Glomerular endothelial cell (primary cell): ENCODE measurements at places on chromosomes 2 and 18. TPM values are rescaled to one million over a fixed set of nuclear protein-coding genes. Genes with fewer than 3 reads are reported as not detected.

DNA sequence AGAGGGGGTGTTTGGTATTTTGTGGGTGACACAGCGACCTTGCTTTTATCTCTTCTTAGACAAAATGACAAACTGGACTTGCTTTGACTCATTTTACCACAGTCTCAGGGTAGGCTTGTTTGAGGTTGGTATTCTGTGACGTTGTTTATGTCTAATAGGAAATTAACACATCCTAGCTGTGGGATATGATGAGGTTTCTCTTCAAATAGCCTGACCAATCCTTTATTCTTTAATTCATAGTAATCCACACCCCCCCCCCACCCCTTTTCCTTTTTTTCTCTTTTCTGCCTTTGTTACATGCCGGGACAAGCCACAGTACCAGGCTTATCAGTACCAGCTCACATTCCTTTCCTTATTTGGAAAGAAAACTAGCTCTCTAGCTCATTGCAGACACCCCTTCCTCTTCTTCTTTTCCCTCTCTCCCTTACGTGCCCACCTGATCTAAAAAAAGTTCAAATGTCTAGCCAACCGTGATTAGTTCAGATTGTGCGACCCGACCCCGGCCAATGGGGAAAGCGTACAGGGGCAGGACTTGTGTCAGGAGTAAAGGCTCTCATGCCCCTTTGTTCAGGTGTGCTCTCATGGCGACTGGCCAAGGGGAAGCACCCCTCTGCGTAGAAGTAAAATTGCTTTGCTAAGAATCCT, 52.2 kb upstream of the PTPRM start:
- no peak for DNase-seq

DNA sequence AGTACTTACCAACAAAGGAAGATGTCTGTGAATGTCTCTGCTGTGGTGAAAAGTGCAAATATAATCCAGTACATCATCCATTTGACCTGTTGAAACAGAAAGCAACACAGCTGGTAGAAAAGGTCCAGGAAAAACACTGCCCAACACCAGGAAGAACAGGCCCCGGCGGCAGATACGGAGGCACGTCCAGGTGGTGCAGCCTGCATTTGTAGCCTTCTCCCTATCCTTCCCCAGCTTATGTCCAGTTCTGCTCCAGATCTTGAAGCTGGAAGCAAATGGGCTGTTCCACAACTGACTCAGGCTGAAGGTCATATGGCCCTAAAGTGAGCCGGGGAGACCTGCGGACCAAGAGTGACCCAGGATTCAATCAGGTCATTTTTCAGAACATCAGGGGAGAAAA, 64.7 kb downstream of the MRPL35 start:
- no peak for DNase-seq

DNA sequence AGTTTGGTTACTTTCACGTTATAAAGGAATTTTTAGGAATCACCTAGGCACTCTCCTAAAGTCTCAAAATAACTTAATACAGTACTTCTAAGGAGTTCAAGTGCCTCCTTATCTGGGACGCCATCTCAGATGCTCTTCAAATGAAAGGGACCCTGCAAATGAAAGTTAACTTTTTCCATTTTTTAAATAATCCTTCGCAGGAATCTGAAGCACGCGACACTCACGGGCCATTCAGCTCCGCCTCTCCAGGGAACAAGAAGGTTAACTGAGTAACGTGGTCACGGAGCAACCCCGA, 537 bp upstream of the ZC3H15 start:
- DNase-seq = peak; percentile 63

- DNase-seq = no peak
Measured at GRCh38 chr18:78976765-78977636, 2.6 kb upstream of the SALL3 start.

DNA sequence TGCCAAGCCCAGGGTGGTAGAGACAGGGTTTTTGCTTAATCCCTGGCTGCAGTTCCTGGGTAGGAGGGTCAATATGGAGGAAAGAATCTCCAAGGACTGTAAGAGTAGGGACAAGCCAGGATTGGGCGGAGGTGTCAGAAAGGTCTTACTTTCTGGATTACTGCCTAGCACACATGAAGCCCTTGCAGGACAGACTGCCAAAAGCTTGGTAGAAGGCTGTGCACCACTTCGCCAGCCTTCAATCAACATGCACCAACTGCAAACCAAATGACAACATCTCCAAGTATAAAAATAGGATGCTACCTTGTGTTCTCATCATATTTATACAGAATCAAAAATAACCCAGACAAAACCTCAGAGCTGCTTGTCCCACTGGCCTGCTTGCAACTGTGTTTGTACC, 3.7 kb downstream of the ZNF142 start:
- DNase-seq = no peak

DNA sequence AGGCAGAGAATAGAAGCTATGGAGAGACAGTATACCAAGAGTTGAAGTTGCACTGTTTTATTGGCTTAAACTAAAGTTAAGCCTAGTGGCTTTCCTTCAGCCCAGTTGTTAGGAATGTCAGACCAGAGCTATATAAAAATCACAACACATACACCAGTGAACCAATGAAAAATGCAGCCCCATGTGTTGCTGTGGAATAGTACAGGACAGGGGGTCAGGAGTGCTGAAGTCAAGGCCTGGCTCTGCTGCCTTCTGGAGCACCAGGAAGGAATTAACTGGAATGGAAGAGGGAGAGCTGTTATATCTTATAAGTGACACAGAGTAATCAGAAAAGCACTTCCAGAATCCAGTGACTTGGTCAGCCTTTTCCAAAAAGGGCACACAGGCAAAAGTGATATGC, 58.9 kb downstream of the OSR1 start:
- no peak for DNase-seq

- no peak for DNase-seq
Measured at GRCh38 chr2:35023545-35023944, 1332.0 kb upstream of the CRIM1 start.

- DNase-seq = no peak
Measured at GRCh38 chr2:219912491-219912921, 285.1 kb downstream of the SLC4A3 start.

DNA sequence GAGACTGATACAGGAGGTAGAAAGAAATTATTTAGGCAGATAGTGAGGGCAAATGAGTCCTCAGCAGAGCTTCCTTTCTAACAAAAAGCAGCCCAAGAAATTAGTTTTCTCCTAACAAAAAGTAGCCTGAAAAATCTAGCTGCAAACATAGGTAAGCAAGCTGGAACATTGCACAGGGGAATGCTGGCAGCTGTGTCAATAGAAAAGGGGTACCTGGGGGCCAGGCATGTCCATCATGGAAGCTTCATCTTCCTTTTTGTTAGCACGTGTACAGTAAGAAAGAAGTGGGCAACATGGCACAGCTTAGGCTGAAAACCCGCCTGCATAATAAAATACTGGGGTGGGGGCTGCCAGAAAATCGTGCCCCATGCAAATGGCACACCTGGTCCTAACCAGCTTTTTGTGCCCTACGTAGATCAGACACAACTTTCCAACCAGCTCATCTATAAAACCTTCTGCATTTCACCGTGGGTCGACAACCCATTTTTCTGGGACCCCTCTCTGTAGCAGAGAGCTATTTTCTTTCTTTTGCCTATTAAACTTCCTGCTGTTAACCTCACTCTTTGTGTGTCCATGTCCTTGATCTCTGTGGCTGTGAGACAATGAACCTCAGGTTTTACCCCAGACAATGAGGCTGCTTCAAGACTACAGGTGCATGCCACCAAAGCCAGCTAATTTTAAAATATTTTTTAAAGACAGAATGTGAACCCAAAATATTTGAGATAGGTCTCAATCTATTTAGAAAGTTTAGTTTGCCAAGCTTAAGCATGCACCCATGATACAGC, 6.6 kb upstream of the MTHFD2 start:
- no peak for DNase-seq

- DNase-seq = no peak
Measured at GRCh38 chr2:88307817-88308216, 137.7 kb downstream of the THNSL2 start.

DNA sequence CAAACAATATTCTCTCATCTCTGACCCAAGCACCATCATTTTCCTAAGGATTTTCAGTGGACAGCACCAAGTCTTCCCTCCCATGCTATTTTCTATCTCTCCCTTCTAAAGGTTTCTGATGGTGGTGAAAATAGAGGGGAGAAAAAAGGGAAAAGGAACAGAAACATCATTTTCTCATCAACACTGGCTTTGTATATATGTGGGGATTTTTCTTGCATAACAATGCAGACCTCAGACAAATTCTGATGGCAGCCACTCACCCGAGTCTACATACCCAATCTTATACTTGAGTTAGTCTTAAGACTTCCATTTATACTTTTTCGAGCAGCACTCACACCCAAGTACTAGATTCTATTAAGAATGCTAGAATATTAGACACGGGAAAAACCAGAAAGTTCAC, 95.8 kb downstream of the TMEM163 start:
- DNase-seq = no peak

DNA sequence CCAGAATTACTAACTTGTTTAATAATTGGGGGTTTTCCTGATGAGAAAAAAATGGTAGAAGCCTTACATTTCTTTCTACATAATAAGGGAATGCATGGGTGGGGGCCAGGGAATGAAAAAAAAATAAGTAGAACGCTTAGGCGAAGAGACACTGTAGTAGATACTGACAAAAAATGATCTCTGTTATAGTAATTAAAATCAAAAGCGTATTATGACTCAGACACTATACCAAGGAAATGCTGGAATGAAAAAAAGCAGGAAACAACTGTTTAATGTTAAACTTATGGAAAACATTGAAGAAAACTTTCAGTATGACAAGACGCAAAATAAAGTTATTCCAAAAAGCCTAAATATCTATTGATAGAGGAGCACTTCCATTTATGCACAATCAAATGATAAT, 42.9 kb downstream of the PRPF40A start:
- no peak for DNase-seq

DNA sequence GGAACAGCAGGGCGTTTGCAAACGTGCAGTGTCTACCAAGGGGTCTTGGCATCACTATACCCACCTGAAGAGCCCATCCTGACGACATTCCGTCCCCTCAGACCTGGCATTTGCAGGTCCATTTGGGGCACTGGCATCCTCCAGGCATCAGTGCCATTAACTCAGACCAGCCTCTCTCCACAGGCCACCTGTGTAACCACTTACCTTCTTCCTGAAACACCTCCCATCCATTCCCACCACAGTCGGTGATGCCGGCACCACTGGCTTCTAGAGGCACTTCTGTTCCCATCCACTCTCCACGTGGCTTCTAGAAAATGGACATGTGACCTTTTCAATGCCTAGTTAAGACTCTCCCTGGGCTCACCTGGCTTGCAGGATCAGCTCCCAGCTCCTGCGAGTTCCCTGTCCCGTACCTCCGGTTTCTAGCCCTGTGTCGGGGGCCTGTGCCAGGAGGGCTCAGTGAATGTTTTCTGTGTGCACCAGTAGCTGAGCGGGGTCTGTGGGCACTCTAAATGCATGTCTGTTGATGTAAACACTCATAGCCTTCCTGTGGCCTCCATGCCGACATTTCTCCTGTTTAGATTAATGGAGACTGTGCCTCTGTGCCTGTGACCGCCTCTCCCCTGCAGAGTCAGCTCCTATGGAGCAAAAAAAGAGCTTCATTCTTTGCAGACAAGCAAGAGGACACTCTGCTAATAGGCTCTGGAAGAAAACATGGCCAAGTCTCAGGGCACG, 458.0 kb upstream of the HS6ST1 start:
- no peak for DNase-seq

GRCh38 chr18:63306249-63306648, 13.3 kb downstream of the BCL2 start:
- no peak for DNase-seq

DNA sequence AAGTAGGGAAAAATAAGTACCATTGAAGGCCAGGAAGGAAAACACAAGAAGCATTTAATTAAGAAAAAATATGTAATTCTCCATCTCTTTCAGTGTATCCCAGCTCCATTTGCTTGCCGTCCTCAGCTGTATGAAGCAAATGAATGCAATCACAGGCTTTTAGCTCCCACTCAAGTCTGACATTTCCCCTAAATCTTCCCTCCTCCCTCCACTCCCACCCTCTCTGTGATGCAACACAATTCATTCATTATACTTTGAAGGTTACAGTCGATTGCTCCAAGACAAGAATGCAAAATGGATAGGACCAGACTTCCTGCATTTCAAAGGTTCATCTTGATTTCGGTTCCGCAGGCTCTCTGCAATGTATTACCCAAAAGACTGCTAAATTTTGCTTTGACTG, 172.7 kb upstream of the SERPINE2 start:
- DNase-seq = no peak

DNA sequence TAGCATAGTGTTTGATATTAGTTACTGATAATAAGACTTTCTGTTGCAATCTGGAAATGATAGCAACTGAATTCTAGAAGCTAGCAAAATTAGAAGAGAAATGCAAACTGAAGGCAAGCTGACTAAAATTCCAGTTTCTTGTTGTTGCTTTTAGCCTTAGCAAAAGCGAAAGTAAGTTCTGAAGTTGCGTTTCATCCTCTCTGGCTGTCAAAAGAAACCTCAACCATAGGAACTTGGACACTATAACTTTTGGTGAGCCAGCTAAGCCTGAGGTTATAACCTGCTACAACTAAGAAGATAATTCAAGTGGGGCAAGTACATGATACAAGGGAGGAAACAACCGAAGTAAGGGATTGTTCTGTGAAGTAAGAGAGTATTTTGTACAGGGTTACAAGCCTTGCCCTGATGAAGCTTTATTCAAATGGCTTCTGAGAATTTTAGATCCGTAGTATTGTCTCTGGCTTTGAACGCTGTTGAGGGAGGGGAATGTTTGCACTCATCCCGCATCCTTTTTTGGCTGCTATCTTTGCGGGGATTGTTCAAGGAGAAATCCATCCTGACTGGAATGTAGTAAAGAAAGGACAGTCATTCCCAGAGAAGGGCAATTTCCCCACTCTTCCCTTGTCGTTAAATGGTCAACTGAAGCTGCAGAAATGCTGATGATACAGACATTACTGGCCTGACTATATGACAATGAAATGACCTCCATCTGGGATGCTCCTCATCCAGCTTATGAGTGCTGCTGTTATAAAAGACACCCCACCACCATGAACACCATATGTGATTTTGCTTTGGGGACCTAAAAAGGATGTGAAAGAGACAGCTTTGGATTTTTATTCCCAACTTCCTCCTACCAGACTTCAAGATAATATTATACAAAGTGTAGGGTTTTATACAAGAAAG, 7.0 kb upstream of the TMX3 start:
- DNase-seq = no peak

- DNase-seq = no peak
Measured at GRCh38 chr18:47993409-47993808, 63.0 kb upstream of the SMAD2 start.

GRCh38 chr2:113376913-113377445, 60.5 kb upstream of the ZNG1B start:
- no peak for DNase-seq

GRCh38 chr2:15750822-15751329, 159.2 kb downstream of the DDX1 start:
- no peak for DNase-seq

KYNU gene
- under 0.01 and 4.0 TPM in 2 replicates for total RNA-seq

COL4A4 gene
- under 0.01 and 0.12 TPM in 2 replicates for total RNA-seq

TBC1D8 gene
- total RNA-seq = 52.3 and 65.9 TPM in 2 replicates

GRP gene
- not detected in 2 replicates for total RNA-seq

POTEJ gene
- not detected in 2 replicates for total RNA-seq

ZDBF2 gene
- 6.3 and 8.2 TPM in 2 replicates for total RNA-seq
